Activated T-cell treated with anti-CD3 and anti-CD28 coated beads, Interleukin-2, amount 50 U/mL, for 72 hours (primary cell): ENCODE measurements at places on chromosomes 13 and 19. TPM values are rescaled to one million over a fixed set of nuclear protein-coding genes. Genes with fewer than 3 reads are reported as not detected.
A peak's percentile ranks its signal among the peaks of the same experiment; 100 is the strongest.

The FCAR gene
- total RNA-seq: not detected

- DNase-seq: no peak
These were observed 50.0 kb downstream of the PIN1 start for GRCh38 chr19:9885077-9885552.

The APLP1 gene
- total RNA-seq: 7.7 TPM

The C19orf85 gene
- total RNA-seq: not detected

- no peak for DNase-seq
These were observed 592.6 kb downstream of the TBC1D4 start for GRCh38 chr13:74889321-74889720.

DNA sequence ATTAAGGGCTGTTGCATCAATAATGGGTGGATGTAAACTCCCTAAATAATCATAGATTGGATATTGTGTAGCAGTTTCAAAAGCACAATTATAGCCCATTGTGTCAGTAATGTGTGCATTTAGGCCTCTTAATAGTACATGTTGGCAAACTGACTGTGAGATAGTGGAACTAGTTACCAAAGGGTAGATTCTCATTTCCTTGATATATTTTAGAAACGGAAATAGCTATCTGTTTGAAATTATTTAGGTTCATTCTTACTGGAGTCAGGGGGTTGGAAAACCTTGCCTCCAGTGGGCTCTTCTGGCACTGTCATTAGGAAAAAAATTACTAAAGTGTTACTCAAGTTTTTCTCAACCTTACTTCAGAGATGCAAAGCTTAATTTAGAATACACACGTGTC lies 1074.9 kb downstream of the PCDH17 start:
- DNase-seq: no peak

- DNase-seq: peak; percentile 74
These were observed 8.1 kb downstream of the PTGIR start for GRCh38 chr19:46616631-46617322.

The ZNF493 gene
- total RNA-seq: 15.0 TPM

GRCh38 chr13:107251341-107251740 lies 683.4 kb upstream of the ARGLU1 start:
- no peak for DNase-seq

DNA sequence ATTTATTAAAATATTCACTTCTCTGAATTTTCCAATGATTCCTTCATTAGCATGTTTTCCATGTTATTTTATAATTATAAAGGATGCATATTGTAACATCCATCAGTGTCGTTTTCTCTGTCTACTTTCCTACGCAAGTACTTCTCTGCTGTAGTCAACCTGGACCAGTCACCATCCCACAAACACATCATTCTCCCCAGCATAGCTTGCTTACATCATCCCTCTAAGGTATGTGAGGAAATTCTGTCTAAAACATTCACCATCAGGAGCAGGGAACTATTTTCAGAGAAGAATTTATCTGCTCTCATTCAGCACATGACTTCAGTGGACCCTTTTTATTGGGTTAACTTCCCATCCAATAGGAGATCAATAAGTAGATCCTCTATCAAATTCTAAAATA lies 806.1 kb upstream of the ARGLU1 start:
- no peak for DNase-seq

DNA sequence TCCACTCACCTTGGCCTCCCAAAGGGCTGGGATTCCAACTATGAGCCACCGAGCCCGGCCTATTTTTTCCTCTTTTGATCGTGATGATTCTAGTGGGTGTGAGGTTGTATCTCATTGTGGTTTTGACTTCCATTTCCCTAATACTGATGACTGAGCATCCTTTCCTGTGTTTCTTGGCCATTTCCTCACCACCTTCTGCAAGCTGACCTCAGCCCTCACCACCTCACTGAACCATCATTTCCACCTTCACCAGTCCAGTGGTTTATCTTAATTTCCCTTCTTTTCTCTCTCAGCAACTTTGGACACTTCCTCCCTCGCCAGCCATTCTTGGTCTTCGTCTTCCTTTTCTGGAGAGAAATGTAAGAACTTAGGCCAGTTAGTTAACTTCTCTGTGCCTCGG lies 13.0 kb upstream of the BICRA start:
- no peak for DNase-seq

The ZNF442 gene
- total RNA-seq: 3.1 TPM

GRCh38 chr13:20160306-20161274 lies at the start of gene GJA3:
Gene GJA3 (minus strand): TSS chr13:20161052. CDS start chr13:20143288, 17,764 bp downstream.
- DNase-seq: peak; percentile 73

GRCh38 chr19:33557196-33557595 lies 35.6 kb upstream of the PEPD start:
- DNase-seq: no peak

DNA sequence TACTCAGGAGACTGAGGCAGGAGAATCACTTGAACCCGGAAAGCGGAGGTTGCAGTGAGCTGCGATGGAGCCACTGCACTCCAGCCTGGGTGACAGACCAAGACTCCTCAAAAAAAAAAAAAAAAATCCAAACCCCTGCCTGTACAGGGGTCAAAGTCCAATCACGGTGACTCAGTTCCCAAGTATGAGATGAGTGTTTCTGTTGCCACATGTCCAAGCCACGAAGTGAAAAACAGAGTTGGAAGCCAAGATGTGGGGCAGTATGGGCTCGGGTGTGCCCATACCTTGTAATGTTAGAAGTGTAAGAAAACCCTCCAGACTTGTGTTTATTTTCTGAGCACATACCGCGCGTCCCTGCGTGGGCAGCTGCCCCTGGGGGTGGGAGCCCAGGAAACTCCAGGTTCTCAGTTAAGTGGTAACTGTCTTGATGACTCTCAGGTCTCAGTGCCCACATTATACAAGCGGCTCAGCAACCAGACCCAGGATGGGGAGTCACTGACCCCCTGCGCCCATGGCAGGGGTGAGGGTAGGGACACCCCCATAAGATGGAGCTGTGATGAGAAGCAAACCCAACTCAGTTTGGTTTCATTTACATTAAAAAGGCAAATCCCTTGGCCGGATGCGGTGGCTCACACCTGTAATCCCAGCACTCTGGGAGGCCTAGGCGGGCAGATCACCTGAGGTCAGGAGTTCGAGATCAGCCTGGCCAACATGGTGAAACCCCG lies 1.2 kb upstream of the GPX4 start:
- DNase-seq: peak; percentile 86

DNA sequence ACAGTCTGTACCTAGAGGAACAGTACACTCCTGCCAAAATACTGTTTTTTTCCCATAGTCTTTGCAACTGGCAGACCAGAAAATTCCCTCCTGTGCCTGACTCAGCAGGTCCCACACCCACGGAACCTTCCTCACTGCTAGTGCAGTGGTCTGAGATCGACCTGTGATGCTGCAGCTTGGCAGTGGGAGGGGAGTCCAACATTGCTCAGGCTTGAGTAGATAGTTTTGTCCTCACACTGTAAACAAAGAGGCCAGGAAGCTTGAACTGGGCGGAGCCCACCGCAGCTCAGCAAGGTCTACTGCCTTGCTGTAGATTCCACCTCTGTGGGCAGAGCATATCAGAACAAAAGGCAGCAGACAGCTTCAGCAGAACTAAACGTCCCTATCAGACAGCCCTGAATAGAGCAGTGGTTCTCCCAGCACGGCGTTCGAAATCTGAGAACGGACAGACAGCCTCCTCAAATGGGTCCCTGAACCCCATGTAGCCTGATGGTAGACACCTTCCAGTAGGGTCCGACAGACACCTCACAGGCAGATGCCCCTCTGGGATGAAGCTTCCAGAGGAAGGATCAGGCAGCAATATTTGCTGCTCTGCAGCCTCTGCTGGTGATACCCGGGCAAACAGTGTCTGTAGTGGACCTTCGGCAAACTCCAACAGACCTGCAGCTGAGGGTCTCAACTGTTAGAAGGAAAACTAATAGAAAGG lies 92.7 kb downstream of the SUCLA2 start:
- DNase-seq: no peak

GRCh38 chr19:47651132-47651531 lies 42.2 kb downstream of the BICRA start:
- no peak for DNase-seq
